NCI-H446 (cell line): ENCODE measurements at places on chromosomes 16 and 17.

- DNase-seq: no peak
Measured at GRCh38 chr16:78608305-78608776, 508.9 kb downstream of the WWOX start.

DNA sequence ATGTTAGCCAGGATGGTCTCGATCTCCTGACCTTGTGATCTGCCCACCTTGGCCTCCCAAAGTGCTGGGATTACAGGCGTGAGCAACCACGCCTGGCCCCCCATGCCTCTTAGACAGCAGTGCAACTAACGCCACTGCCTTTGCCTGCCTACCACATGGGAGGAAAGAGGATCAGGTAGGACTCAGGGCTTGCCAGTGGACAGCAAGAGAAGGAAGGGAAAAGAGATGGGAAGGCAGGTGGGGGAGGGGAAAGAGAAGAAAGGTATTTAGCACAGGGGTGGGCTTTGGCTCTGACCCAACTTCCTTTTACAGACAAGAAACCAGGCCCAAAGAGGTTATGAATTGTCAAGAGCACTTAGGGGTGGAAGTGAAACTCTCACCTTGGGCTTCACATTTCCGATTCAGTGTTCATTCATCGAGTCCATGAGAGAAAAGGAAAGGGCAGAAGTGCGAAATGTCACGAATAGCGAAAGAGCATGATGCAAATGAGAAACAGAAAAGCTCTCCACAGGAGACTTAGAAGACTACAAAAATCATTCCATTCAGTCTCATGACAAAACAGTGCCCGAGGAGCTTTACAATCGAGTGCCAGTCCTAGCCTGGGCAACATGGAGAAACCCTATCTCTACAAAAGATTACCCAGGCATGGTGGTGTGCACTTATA lies 36.4 kb downstream of the CDK5R1 start:
- no peak for DNase-seq

DNA sequence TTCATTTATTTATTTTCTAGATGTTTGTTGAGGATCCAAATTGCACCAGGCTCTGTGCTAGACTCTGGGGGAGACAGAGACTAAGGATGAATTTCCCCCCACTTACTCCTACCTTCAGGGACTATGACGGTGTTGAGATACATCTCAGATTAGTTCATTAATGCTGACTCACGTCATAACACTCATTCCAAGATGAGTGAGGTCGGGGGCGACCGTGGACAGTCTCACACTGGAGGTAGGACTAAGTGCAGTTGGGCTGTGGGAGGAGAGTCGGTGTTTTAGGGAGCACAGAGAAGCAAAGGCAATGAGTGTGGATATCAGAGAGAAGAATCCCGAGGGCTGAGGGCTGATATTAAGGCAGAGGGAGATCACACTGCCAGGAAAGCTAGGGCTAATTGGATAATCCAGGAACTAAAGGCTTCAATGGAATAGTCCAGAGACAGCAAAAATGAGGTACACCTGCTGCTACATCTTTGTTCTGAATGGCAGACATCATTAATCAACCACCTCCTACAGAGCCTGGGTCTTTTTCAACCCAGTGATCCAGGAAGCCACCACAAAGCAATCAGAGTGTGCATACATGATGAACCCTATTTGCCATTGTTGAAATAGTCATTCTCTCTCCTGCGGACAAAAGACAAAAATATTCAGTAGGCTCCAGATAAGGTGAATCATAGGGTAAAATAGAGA lies 38.6 kb upstream of the CACNG4 start:
- DNase-seq: no peak

GRCh38 chr17:3602499-3602898 lies 6.7 kb downstream of the TRPV1 start:
- no peak for DNase-seq

DNA sequence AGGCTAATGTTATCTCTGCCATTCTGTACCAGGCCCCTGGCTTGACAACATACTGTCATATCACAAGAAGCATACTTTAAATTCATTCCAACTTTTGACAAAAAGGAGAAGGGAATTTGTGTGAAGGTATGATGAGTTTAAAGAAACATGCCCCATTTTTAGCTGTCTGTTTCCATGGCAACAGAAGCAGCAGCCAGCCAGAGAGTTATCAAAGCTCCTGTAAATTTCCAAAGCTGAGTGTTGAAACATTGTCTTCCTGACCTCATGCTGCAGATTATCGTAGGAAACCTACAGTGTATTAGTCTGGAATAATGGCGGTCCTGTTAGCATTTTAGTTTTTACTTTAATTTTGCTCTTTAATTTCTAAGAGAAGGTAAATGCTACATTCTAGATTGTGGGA lies 124.9 kb downstream of the MRTFB start:
- no peak for DNase-seq

DNA sequence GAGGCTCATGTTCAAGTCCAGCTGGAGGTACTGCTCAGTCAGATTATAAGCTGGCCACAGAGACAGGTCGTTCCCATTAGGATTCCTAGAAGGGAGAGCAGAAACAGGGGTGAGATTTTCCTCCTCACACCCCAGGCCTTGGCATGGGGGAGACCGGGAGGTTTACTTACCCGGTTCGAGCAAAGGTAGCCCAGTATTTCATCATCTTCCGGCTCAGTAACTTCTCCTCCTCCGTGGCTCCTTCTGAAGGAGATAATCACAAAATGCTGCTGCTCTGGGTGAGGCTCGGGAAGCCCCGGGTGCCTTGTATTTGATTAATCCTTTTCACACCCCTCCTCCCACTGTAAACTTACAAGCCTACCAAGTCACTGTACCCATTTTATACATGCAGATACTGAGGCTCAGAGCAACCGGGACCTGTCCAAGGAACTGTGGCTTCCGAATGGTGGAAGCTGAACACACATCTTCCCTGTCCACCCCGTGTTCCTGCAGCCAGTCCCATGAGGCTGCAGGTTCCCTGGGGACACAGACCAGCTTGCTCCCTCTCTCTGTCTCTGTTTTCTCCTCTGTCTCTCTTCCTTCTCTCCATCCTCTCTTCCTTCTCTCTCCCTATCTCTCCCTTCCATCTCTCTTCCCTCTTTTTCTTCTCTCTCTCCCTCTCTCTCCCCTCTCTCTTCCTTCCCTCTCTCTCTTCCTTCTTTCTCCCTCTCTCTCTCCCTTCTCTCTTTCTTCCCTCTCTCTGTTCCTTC lies 13.9 kb upstream of the CES1 start:
- DNase-seq: no peak

DNA sequence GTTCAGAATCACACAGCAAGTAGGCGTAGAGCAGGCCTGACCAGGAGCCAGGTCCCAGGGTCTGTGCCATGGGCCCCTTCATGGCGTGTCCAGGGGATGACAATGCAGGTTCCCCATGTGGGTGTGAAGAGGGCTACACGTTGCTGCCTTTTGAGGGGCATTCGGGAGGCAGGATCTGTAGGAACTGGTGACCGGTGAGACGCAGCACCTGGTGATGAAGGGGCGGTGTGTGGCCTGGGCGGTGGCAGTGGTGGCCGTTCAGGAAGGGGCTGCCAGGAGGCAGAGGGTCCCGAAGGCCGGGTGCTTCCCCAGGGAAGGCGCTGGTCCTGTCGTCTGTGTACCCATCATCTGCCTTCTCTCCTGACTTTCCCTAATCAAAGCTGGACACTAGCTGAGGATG lies 34.6 kb downstream of the ZNF750 start:
- DNase-seq: no peak

- DNase-seq: no peak
Measured at GRCh38 chr17:38430316-38430715, 2.1 kb downstream of the ARHGAP23 start.

DNA sequence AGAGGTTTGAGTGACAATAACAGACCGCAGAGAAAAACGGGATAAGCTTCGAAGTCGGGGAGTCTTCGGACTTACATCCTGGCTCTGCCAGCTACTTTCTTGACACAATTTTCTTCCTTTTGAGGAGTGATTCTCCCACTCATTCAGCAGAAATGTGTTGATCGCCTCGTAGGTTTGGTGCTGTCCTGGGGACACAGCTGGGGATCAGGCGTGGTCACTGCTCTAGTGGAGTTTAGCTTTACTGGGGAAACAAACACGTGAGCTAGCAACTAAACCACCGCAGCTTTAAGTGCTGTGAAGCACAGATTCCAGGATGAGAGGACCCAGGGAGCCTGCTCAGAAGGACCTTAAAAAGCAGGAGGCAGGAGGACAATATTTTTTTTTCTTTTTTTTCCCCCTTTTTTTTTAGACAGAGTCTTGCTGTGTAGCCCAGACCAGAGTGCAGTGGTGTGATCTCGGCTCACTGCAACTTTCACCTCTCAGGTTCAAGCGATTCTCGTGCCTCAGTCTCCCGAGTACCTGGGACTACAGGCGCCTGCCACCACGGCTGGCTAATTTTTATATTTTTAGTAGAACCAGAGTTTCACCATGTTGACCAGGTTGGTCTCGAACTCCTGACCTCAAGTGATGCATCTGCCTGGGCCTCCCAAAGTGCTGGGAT lies 858 bp downstream of the NUBP1 start:
- no peak for DNase-seq

DNA sequence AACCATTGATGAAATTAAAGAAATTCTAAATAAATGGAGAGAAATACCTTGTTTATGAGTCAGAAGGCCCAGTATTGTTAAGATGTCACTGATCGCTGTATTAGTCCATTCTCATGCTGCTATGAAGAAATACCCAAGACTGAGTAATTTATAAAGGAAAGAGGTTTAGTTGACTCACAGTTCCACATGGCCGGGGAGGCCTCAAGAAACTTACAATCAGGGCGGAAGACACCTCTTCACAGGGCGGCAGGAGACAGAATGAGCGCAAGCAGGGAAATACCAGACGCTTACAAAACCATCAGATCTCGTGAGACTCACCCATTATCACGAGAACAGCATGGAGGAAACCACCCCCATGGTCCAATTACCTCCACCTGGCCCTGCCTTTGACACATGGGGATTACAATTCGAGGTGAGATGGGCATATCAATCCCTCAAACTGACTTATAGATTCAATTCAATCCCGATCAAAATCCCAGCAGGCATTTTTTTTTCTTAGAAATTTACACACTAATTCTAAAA lies 157.2 kb downstream of the ENGASE start:
- DNase-seq: no peak

- no peak for DNase-seq
Measured at GRCh38 chr16:85571563-85571812, 41.6 kb upstream of the GSE1 start.

DNA sequence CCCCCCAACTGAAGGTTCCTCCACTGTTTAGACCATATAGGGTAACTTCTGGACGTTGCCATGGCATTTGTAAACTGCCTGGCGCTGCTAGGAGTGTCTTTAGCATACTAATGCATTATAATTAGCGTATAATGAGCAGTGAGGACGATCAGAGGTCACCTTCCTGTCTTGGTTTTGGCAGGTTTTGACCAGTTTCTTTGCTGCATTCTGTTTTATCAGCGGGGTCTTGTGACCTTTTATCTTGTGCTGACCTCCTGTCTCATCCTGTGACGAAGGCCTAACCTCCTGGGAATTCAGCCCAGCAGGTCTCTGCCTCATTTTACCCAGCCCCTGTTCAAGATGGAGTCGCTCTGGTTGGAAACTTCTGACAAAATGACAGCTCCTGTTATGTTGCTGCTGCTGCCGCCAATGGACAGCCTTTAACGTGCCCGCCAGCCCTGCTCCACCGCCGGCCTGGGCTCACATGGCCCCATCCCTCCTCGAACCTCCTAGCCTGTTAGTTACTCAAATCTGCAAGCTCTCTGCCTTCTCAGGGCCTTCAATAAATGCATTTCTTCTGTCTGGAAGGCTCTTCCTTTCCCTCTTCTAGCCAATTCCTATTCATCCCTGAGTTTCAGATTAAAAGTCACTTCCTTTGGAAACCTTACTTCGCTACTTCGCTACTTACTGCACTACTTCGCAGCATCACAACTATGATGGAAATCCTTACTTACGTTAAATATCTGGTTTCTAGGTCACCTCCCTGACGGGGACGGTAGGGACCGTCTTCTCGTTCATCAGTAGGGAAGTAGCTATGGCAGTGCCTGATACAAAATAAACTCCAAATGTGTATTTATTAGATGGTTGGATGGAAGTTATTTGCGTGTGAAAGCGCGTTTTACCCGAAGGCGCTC lies 640 bp upstream of the NAGLU start:
- DNase-seq: no peak

DNA sequence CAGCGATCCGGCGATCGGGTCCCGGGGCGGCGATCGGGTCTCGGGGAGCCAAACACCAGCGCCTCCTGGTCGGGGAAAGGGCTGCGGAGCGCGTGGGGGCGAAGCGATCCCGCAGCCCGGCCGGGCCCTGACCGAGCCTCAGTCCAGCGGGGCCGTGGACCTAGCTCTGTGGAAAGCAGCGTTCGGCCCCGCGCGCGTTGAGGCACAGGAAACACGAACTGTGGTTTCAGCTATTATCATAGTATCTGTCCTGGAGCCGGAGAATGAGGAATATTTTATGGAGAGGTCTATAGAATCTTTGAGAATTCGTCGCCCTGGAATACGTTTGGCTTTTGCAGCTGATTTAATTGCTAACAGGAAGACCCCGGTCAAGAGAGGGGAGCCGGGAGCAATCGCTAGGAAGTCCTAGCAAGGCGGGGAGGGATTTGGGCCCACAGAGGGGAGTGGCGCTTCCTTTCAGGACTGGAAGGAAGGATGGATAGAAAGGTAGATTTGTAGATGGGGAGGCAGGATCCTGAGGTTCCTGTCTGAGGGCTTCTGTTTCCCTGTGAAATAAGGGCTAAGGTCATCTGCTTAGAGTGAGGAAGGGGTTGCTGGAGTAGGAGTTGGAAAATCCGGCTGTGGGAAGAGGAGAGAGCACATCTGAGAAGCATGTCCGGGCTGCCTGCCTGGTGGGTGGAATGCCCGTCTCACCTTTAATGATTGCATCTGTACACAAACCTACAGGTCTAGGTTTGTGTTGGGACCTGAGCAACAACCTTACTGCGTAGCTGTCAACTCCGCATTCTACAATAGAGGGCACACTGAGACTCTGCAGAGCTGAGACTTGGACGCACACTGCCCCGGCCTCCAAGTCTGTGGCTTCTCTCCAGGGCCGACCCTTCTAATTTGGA lies 770 bp downstream of the CCNF start:
- DNase-seq: no peak

DNA sequence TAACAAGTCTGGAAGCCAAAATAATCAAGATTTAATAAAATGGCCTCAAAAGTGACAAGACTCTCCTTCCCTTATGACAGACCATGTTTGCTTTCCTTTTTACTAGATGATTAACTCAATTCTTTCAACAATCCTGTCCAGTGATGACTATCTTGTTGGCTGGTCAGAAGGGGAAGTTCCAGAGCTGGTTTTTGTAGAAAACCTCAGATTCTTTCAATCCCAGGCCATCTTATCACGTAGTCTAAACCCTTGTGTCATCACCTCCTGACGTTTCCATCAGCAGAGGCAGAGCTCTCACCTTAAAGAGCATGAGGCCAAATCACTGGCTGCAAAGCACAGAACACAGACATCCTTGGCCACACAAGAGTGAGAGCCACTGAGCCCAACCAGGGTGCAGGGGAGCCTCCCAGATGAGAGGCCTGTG lies 125.3 kb downstream of the ANKRD11 start:
- DNase-seq: no peak
